ENCODE measurements at places on chromosomes 12 and 14.

DNA sequence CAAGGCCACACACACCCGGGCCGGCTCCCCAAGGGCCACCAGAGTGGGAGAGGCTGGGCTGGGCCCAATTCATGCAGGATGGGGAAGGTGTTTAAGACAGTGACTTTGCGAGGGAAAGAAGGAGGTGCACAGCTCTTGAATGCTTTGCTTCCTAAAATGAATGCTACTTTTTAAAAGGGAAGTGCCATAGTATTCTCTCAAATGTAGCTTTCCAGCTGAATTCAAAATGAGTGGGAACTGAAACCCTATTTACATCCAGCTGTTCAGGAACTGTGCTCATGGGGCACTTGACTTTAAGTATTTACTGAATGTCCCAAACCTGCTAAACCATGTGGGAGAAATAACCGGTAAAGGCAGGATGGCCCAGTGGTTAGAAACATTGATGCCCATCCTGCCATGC lies 7.6 kb downstream of the ITPK1 start:
- DNase-seq = no peak

- DNase-seq = no peak
Observed at GRCh38 chr12:93530358-93530757, 42.1 kb upstream of the SOCS2 start.

DNA sequence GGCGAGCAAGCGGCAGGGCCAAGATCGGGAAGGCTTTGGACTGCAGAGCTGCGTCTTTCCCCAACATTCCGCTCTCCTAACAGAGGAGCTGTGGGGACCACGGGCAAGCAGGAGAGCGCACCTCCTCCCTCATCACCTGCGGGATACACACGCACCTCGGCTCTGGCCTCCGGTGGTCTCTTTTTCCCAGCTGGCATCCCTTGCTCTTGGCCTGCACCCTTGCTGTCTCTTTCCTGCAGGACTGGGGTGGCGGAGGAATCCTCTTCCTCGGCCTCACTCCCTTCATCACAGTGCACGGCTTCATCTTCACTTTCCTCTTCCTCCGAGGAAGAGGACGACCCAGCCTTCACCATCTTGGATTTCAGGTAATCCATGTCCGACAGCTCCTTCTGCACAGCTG lies 8.5 kb downstream of the RBM19 start:
- no peak for DNase-seq

DNA sequence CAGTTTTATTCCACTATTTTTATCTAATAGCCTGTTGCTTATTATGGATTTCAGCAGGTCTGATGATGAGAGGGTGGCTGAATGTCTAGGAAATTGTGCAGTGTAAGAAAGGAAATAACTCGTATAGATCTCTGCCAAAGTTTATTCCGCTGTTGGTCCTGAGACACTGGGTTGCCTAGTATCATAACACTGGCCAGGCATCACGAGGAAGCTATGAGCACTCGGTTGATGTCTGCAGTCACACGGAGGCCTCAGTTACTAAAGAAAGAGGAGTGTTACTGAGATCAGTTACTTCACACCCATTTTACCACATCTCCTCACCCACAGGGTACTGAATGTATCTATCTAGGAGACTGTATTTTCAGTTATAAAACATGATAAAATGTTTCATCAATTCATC lies 21.9 kb downstream of the BHLHE41 start:
- no peak for DNase-seq

- no peak for DNase-seq
Observed at GRCh38 chr12:56336361-56337167, 2.1 kb upstream of the IL23A start.

GRCh38 chr12:132429602-132429945 lies 60.4 kb upstream of the FBRSL1 start:
- DNase-seq = peak; percentile 69

- no peak for DNase-seq
Observed at GRCh38 chr12:113515082-113515856, 43.6 kb upstream of the LHX5 start.

GRCh38 chr14:76227450-76228050 lies 75.8 kb downstream of the GPATCH2L start:
- no peak for DNase-seq

- DNase-seq = no peak
Observed at GRCh38 chr12:57579677-57580465, 11.1 kb upstream of the PIP4K2C start.

GRCh38 chr14:54722791-54723432 lies 156.0 kb downstream of the SAMD4A start:
- peak; percentile 13 for DNase-seq

GRCh38 chr14:38129705-38130104 lies 78.0 kb upstream of the SSTR1 start:
- no peak for DNase-seq

- no peak for DNase-seq
Observed at GRCh38 chr12:49909826-49910225, 6.1 kb upstream of the FAIM2 start.

- DNase-seq = no peak
Observed at GRCh38 chr12:6494968-6495367, 1.1 kb downstream of the NCAPD2 start.

GRCh38 chr14:74562515-74563232 lies 49.4 kb downstream of the LTBP2 start:
- DNase-seq = no peak

DNA sequence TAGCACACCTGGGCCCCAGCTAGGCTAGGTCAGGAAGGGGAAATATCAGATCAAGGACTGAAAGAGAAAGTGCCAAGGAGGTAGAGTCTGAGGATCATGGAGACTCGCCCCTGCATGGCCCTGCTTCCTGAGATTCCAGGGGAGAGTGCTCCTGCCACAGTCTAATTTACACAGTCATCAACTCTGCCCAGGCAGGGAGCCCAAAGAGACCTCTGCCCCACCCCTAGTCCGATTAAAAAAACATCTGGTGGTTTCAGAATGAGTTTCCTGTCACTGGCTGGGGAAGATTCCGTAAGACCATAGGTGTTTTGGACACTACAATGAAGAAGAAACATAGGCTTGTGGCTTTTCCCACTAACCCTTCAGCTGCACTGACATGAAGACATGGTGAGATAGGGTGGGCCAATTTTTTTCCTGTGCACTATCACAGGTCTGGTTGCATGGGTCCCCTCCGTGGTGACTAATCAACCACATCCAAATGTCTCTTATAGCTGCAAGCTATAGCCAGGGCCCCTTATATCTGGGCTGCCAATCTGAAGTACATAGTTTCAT lies 31.5 kb upstream of the GZMB start:
- no peak for DNase-seq

- no peak for DNase-seq
Observed at GRCh38 chr12:123599310-123599709, 2.6 kb upstream of the DDX55 start.

Data from GDM1 (cell line).